ENCODE measurements at places on chromosomes 12 and 14. TPM values are rescaled to one million over a fixed set of nuclear protein-coding genes. Genes with fewer than 3 reads are reported as not detected.

Gene EGLN3
- 7.0 TPM for total RNA-seq

Gene RFLNA
- 0.69 TPM for total RNA-seq

Gene PLEKHD1
- 0.07 TPM for total RNA-seq

Gene L3HYPDH
- total RNA-seq: 19.5 TPM

Gene POTEM
- total RNA-seq: not detected

Gene LALBA
- not detected for total RNA-seq

Gene DDX47
- total RNA-seq: 110 TPM

Gene TESPA1
- total RNA-seq: not detected

Gene C1S
- 1.3 TPM for total RNA-seq

Gene PPP4R3A
- 49.0 TPM for total RNA-seq

Gene COCH
- 18.8 TPM for total RNA-seq

Gene IGF1
- total RNA-seq: not detected

Gene TPH2
- total RNA-seq: not detected

Gene TMEM120B
- 5.5 TPM for total RNA-seq

Gene ARG2
- total RNA-seq: 25.9 TPM

Gene SLC4A8
- 1.1 TPM for total RNA-seq

Gene SLC39A9
- 57.5 TPM for total RNA-seq

Gene LMNTD1
- not detected for total RNA-seq
